ENCODE measurements at places on chromosomes 3 and 15.

DNA sequence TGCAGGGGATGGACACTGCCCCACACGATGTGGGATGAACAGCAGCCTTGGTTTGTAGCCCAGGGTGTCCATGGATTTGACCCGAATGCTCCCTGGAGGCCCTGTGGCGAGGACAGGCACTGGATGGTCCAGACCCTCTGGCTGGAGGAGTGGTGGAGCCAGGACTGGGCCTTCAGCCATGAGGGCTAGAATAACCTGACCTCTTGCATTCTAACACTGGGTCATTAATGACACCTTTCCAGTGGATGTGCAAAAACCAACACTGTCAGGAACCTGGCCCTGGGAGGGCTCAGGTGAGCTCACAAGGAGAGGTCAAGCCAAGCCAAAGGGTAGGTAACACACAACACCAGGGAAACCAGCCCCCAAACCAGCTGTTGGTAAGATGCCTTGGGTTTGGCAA, 51.4 kb downstream of the OXNAD1 start:
- DNase-seq: no peak

DNA sequence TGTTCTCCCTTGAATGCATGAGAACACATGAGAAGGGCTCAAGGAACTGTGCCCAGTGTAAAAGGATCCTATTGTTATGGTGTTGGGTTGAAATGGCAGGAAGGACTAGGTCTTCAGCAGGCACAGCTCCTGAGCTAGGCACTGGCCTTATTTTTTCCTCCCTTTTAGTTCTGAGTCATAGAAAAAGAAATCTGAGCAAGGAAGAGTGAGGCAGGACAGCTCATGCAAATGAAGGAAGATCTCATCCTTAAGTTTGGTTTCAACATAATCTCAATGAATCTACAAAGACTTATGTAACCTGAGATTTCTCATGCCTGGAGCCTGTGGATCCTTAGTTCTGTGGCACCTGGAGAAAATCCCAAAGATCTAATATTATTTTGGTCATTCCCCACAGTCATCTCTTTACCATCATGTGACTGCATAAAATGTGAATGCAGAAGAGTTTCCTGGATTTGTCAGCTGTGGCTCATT, 188.6 kb upstream of the TBL1XR1 start:
- DNase-seq: no peak

GRCh38 chr3:25460751-25461150, 32.7 kb downstream of the RARB start:
- DNase-seq: peak; percentile 8

DNA sequence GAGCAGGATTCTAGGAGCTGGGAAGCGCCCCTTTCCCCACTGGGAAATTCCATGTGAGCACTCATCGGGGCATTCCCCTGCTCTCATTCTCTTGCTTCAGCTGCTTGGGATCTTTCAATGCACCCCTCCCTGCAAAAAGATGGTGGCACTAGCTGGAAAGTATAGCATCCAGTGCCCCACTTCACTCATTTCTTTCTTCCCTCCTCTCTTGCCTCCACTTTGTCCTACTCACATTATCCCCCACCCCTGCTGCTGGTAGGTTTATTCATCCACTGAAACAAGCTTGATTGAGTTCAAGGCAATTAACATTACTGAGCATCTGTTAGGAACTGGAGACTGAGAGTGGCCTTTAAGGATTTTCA, 84.8 kb upstream of the LIMD1 start:
- DNase-seq: no peak

- DNase-seq: no peak
Measured at GRCh38 chr3:109387201-109387600, 49.9 kb upstream of the DPPA4 start.

- no peak for DNase-seq
Measured at GRCh38 chr3:56711344-56711743, 28.3 kb upstream of the TASOR start.

- DNase-seq: no peak
Measured at GRCh38 chr3:104886220-104886995, 480.3 kb upstream of the ALCAM start.

GRCh38 chr3:23884481-23884880, 32.3 kb downstream of the NKIRAS1 start:
- no peak for DNase-seq

DNA sequence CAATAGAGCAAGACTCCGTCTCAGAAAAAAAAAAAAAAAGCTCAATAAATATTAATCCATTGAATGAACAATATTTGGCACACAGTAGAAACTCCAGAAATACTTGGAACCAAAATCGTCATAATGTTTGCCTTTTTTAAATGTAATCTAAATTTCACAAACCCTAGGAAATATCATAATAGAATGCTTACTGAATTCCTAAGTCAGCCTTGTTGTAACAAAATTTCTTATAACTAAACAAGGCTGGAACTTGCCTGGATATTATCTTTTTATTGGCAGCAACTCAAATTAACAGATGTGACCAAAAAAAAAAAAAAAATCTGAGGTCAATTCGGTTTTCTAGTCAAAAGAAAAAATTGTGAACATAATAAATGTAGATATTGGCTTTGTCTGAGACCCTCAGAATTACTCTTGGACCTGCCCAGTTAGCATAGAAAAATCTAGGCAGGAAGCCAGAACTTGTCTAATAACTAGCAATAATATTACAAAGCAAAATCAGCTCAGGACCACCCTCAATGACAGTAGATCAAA, 33.3 kb downstream of the GABPB1 start:
- DNase-seq: no peak

GRCh38 chr15:60477916-60478565, 901 bp downstream of the ICE2 start:
- DNase-seq: peak; percentile 4

- no peak for DNase-seq
Measured at GRCh38 chr15:73987250-73987649, 4.8 kb downstream of the STOML1 start.

GRCh38 chr3:159828542-159828943, 160.1 kb upstream of the IL12A start:
- no peak for DNase-seq

GRCh38 chr3:52775877-52776276, 1.5 kb upstream of the ITIH1 start:
- no peak for DNase-seq

DNA sequence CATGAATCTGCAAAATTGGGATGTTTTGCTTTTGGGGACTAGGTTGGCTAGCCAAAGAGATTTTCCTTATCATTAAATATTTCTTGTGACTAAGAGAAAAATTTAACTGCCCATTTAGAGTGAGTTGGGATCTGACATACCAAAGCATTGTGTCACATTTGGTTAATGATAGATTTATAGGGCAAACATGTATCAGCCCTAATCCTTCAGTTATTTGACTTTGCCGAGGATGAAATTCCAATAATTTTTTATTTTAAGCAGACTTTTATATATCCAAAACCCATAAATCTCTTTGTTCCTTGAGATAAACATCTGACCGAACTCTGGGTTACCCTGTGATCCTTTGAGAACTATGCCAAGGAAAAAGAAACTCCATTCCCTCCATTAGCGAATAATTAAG, 218.9 kb downstream of the CDIN1 start:
- DNase-seq: no peak

GRCh38 chr3:79354179-79354688, 413.6 kb downstream of the ROBO1 start:
- no peak for DNase-seq

- no peak for DNase-seq
Measured at GRCh38 chr3:88626456-88627120, 476.8 kb downstream of the C3orf38 start.

- DNase-seq: peak; percentile 27
Measured at GRCh38 chr15:25739687-25740121, 123.4 kb downstream of the ATP10A start.

DNA sequence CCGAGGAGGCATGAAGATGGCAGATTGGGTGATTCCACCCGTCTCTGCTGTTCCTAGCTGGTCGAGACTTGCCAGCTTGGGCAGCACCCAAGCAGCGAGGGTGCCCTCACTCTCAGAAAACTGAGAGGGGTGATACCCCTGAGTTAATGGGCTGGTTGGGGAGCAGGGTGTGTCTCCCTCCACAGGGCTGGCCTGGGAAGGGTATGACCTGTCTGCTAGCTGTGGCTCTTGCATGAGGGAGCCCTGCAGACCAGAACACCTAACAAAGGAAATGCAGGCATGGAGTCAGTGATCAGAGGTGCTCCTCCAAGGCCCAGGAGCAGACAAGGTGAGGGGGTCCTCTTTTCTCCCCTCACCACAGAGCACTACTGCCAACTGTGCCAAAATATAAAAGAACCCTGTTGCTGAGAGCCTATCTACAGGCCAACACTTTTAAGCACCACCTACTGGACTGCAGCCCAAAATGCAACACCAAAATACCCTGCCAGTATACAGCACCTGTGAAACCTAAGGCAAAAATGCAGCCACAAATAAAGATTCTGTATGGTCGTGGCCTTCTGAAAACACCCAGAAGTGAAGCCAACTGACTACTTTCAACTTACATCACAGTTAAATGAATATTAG, 35.8 kb upstream of the PPM1L start:
- DNase-seq: no peak

- DNase-seq: no peak
Measured at GRCh38 chr3:52119826-52120225, 34.4 kb downstream of the POC1A start.

DNA sequence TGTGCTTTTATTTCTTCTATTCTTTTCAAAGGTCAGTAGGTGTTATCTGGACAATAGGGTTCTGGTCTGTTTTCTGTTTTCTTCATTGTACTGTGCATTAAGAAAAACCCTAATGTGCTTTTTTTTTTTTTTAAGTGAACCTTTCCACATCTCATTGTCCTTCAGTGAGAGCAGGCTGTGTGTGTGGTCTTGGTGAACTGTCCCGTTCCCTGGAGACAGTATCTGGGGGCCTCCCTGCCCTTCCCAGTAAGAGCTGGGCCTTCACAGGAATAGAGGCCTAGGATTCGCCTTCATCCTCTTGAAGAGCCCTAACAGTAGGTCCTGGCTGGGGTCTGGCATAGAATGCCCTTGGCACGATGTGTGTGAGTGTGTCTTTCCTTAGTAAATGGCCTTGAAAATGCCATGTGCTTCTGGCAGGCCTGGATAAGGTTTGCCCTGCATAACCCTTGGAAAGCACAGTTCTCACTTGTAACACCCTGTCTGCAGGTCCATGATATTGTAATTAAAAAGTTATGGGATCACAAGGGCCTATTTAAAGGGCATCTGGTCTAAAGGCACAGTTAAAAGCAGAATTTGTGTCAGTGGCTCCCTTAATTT, 81.2 kb downstream of the IGF1R start:
- DNase-seq: no peak

GRCh38 chr3:154164387-154164786, 43.2 kb downstream of the ARHGEF26 start:
- no peak for DNase-seq

GRCh38 chr3:188904670-188905069, 267.1 kb upstream of the TPRG1 start:
- no peak for DNase-seq

DNA sequence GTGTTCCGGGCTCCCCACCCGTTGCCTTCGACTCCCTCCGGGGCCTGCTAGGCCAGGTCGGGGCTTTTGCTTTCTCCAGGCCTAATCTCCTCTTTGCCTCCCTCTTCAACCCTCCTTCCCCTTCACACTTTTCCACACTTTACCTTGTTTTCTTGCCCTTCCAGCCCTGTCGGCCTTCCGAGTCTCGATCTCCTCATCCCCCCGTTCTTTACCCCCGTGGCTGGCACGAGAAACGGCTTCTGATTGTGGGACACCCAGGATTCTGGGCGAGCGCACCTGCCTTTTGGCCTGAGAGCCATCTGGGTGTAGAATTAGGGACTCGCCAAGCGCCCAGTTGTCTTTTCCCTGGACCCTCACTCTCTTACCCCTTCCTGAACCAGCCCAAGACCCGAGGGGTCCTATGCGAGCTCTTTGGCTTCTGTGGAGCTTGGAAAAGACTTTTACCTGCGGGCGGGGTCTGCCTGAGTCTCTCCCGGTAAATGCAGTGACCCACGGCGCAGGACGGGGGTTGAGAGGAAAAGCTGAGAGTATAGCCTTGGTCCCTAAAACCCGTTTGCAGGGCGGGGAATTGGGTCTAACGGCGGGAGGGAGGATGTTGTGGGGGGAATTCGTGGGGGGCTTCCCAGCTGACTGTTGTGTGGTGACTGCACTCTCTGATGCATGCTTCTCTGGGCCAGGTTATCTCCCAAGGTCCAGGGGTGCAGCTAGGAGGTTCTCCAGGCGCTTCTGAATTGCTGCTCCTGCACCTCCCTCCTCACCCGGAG, 5.5 kb upstream of the ONECUT1 start:
- DNase-seq: no peak

- DNase-seq: no peak
Measured at GRCh38 chr3:74904646-74905045, 290.2 kb upstream of the CNTN3 start.

GRCh38 chr3:100737334-100737733, 28.0 kb downstream of the TFG start:
- DNase-seq: peak; percentile 6

DNA sequence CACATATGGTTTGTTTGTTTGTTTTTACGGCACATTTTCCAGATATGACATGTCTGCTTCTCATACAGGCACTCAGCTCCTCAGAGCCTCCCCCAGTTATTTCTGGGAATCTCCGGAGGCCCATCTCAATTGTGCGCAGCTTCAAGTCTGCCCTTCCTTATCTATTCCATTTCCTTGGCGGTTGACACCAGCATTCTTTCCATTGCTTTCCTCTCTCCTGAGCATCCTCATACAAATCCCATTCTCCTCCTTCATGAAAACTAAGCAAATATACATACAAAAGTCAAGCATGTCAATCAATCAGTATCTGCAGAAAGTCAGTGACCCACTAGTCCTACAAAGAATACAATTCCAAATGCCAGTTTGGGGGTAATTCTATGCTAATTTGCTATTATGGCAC, 166.7 kb downstream of the SQOR start:
- no peak for DNase-seq

DNA sequence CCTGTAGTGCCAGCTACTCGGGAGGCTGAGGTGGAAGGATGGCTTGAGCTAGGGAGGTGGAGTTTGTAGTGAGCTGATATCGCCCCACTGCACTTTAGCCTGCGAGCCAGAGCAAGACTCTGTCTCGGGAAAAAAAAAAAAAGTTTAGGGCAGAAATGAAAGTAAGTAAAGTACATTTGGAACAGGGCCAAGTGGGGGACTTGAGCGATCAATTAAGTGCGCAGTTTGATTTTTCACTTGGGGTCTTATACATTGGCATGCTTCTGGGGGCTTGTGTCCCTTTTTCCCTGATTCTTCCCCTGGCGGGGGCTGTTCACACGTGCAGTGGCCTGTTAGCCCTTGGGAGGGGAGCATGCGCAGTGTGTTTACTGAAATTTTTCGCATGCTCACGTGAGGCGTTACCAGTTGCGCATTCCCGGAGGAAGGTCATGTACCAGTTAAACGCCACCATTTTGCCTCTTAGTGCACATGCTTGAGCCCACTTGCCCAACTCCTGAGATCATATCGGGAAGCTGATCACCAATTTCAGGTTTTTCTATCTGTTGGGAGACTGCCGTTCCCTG, 42.0 kb downstream of the GALNT15 start:
- no peak for DNase-seq

GRCh38 chr3:179020112-179020511, 51.5 kb downstream of the ZMAT3 start:
- DNase-seq: no peak

GRCh38 chr15:91068436-91068835, 31.6 kb upstream of the SV2B start:
- DNase-seq: no peak

GRCh38 chr3:45760878-45761711, 35.2 kb downstream of the SLC6A20 start:
- peak; percentile 37 for DNase-seq
